ENCODE measurements at places on chromosomes 16 and 17.

DNA sequence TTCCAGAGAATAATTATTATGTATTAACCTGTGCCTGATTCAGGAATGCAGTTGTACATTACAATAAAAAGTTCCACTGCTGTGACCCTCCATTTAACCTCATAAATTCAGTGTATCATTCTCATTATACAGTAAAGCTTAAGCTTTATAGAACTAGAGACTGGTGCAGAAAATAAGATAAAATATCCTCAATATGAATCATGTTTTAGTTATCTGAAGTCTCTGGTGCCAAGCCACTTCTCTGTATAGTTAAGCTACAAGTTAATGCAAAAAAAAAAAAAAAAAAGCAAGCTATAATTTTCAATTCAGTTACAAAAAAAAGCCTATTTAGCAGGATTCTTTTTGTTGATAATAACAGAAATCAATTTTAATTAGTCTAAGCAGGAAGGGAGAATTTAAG is 22.4 kb upstream of the SMIM36 start:
- DNase-seq = no peak

DNA sequence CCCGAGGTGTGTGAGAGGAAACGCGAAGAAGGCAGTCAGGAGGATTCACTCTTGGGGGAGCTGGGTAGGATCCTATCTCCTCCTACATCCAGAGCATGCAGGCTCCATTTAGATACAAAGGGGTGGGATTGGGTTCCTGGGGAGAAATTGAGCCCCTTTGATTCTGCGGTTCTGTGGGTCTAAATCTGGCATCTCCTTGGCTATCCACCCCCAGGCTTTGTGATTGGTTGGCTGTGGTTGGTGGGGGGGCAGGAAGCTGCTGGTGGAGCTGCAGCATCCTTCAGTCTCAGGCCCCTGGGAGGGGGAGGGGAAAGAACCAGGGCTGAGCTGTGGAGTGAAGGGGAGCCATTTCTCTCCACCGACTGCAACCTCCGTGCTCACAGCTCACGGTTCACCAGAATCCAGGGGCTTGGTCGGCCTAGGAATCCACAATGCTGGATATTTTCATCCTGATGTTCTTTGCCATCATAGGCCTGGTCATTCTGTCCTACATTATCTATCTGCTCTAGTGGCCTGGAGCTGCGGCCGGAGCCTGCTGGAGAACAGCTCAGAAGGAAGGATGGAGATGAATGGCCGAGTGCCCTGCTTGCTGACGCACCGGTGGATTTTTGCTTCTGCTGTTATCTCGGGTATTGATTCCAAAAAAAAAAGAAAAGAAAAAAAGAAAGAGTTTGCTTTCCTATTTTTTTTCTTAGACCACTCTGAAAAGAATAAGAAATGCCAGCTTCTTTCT is at the start of gene LASP1NB:
Gene LASP1NB, plus strand, starts transcription at position 352 of the 733 bp plus-strand sequence.
- DNase-seq = no peak

GRCh38 chr17:29143894-29144293 is 36.3 kb downstream of the MYO18A start:
- peak; percentile 11 for DNase-seq

- no peak for DNase-seq
These were observed 6.1 kb downstream of the SSTR5 start for GRCh38 chr16:1078579-1079021.

DNA sequence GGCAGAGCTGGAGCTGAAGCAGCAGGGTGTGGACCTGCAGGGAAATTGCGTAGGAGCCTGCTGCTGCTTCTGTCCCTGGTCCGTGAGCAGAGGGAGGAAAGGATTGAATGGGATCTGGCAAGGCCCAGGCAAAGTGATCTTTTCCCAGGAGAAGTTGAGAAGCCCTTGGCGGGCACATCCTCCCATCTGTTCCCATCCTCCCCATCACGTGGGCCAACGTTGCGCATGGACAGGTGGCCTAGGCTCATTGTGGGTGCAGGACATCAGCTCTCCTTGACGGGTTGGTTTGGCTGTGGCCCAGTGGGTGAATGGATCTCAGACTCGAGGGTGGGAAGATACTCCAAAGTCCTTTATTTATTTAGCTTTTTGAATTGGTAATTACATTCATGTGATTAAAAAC is 29.4 kb upstream of the POLR3E start:
- no peak for DNase-seq

DNA sequence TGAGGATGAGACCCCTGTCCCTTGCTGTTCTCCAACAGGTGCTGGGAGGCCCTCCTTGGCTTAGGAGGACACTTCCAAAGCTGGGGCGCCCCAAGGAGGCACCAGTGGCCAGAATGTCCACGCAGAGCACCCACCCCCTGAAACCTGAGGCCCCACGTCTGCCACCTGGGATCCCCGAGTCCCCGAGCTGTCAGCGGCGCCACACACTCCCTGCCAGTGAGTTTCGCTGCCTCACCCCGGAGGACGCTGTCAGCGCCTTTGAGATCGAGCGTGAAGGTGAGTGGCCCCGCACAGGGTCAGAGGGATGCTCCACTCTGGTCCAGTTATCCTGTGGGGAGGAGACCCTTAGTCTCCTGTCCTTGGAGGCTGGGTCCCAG is 1.2 kb downstream of the AANAT start:
- DNase-seq = no peak

GRCh38 chr17:72699545-72699944 is 392.9 kb downstream of the SLC39A11 start:
- peak; percentile 32 for DNase-seq

GRCh38 chr17:60128171-60128859 is 21.5 kb upstream of the CA4 start:
- DNase-seq = no peak

- no peak for DNase-seq
These were observed 4.7 kb downstream of the IL17C start for GRCh38 chr16:88642881-88643643.

DNA sequence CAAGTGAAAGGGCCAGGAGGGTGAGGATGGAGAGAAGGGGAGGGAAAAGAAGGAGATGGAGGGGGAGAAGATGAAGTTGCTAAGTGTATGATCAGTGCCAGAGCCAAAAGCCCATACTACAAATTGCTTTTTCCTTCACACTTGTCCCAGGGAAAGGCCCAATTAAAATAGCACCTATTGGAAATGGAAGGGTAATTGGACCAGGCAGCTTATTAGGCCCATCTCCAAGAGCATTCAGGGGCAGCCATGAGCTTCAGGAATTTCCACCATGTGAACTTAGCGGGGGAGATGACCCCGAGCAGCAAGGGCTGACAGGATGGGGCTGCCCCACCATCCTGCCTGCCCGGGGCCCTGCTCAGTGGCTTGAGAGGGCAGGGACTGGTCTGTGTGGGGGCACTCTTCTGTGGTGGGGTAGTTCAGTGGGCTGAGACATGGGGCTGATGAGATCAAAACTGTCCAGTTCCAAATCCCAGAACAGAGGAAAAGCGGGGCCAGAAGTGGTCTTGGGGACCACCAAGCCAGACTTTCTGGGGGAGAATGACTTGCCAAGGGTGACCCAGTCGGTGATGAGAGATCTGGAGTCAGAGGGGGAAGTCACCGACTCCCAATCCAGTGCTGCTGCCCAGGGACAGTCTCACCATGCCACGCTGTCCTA is 27.5 kb downstream of the GOSR2 start:
- DNase-seq = no peak

DNA sequence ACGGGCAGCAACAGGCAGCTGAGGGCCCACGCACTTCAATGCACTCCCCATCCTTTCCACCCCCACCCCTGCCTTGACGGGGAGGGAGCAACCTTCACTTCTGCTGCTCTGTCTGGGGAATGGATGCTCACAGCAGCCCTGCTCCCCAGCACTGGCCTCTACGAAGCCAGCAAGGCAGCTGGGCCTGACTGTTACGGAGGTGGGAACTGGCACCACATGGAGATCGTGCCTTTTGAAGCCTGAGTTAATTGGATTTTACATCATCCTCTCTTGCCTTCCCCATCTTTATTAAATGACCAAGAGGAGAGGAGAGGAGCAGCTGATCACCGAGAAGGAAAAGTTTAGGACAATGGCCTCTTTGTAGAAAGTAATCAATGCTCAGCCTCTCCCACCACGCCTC is 187.0 kb upstream of the RPL38 start:
- no peak for DNase-seq

- DNase-seq = no peak
These were observed 11.3 kb upstream of the TBX21 start for GRCh38 chr17:47721725-47722124.

DNA sequence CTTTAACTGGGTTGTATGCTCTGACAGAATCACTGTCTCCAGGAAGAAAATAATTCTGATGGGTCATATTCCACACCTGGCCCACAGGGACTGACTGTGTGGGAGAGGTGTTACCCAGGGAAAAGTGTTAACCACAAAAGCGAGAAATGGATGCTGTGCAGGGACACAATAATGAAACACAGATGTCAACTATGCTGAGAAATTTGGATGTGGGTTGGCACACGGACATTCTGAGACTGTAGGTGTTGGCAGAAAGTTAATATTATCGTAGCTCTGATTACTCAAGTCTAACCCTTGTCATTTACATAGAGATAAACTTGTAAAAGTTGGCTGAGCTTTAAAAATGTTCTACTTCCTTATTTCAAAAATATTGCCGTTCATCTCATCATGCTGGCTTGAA is 19.6 kb downstream of the TMC5 start:
- DNase-seq = no peak
